ENCODE measurements at places on chromosomes 3 and 15.

GRCh38 chr3:48402907-48403306 is 27.0 kb downstream of the PLXNB1 start:
- DNase-seq: no peak

GRCh38 chr3:99686469-99686868 is 48.1 kb downstream of the COL8A1 start:
- DNase-seq: no peak

- no peak for DNase-seq
Observed at GRCh38 chr3:88713233-88713691, 394.2 kb upstream of the EPHA3 start.

DNA sequence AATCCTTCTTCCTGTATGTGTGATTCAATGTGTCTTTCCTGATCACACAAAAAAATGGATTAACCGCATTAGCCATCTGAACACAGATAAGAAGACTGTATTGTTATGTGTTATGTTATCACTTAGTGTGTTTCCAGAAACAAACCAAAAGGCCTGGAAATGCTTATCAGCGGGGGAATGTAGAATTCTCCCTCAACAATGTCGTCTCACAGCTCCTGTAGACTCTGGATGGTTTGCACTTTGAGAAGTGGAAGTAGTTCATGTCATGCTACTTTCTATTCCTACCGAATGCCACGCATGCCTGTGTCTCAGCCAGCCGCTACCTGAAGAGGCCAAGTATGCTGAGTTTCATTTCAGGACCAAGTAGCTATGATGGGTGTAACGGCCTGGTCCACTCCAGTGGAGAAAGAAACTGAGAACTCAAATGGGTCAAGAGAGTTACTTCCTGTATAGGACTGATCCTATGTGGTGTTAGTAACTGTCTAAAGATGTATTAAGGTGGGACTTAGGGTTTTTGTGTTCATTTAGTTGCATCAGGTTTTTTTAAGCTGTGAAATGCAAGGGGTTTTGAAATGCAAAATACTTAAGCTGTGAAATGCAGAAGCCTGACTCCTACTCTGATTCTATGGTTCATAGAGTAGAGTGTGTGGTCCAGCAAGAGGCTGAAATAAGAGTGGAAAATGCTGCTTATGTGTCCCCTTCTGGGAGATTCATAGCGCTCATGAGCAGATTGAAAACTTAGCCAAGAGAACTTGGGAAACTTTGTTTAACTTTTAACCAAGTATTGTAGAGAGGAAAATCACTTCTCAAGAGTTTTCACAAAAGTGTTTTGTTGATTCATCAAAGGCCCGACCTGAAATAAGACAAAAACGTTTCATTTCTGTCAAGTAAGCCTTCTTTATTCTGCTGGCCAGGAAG is 118.5 kb upstream of the LMOD3 start:
- DNase-seq: no peak

GRCh38 chr3:3538451-3538850 is 260.8 kb upstream of the LRRN1 start:
- DNase-seq: no peak

DNA sequence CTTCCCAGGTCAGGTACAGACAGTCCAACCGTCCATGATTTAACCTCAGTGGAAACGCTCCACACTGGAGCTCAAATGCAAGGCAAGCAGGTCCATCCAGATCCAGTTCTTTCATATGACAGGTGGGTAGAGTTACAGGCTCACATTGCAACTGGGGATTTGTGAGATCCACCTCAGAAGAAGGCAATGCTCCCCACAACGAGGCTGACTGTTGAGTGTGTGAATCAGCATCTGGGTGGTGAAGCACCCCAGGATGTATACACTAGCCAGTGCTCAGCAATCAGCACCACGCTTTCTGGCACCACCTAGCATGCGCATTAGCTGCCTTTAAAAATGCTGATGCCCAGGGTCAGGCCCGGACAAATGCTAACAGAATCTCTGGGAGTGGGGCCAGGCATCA is 343.5 kb upstream of the ICE2 start:
- DNase-seq: no peak
